Ureter (tissue), 1 donor: ENCODE measurements at places on chromosomes 7 and 10. TPM values are rescaled to one million over a fixed set of nuclear protein-coding genes. Genes with fewer than 3 reads are reported as not detected.

DNA sequence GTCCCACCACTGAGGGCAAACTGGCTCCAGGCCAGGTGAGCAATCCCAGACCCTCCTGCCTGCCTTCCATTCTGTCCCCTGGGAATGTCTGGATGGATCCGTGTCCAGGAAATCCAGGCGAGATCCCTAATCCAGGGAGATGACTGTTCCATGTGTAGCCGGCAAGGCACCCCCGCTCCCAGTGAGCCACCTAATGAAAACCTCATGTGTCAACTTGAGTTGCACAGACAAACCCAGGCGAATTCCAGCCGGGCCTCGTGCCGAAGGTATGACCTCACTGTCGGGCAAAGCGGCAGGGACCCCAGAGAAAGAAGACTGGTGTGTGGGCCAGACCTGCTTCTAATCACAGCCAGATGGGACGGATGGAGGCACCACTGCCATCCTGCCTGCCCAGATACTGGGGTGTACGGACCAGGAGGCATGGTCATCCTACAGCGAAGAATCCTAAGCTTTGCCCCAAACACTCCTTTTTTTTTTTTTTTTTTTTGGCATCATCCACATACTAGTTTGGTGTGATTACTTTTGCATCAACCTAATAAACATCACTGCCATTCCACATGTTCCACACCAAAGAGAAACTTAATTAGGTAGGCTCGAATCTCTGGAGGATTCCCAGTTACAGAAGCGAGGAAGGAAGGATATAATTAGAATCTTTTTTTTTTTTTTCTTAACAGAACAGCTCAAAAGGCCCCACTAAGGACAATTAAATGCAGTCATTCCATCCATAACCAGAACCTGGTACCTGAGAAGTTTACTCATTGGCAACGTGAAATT, 313.1 kb downstream of the CALN1 start:
- DNase-seq = no peak

DNA sequence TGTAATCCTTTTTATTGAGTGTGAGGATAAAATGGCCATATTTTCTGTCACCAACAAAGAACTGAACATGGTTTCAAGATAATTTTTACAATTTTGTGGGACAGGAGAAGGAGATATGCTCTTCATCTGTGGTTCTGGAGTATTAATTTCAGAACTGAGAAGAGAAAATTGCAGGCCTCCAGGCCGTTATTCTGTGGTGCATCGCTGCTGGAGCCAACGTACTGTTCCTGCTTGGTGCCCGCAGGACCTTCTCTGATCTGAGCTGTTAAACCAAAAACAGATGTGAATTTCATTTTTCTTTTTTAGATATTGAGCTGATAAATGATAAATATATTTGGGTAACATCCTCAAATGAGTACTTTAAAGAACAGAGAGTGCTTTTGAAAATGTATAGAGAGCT, 63.9 kb downstream of the IKZF1 start:
- DNase-seq = no peak

DNA sequence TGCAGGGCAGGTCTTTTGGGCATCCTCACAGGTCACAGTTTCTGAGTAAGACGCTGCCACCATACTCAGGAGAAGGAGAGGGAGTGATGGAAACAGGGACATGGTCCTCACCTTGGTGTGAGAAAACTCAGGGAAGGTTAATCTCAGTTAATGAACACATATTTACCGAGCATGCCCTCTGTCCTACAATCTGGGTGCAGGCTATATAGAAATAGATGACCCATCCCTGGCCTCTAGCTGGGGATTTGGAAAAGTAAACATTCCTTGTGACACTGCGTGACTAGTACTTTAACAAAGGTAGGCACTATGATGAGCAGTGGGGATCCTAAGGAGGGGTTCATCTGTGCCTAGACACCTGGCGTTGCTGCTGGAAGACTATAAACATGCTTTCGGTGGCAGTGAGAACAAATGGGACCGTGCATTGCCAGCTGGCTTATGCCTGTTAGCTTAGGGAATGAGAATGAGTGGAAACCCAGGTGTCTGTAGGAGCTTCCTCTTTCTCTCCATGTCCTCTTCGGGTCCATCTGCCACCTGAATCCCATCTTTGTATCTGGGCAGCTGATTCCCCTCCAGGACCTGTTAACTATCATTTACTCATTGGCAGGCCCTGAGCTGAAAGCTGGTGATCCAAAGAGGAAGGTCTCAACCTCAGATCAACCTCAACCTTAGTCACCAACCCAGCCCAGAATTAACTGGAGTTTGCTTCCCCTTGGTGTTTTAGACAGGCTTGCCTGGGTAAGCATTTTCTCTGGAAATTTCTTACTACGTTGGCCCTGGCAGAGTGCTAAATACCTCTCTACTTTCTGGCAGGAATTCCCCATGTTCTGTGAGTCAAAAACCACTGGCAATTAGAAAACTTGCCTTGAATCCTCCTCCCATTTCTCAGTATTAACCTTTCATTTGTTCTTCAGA, 794 bp downstream of the MBL2 start:
- DNase-seq = no peak

DNA sequence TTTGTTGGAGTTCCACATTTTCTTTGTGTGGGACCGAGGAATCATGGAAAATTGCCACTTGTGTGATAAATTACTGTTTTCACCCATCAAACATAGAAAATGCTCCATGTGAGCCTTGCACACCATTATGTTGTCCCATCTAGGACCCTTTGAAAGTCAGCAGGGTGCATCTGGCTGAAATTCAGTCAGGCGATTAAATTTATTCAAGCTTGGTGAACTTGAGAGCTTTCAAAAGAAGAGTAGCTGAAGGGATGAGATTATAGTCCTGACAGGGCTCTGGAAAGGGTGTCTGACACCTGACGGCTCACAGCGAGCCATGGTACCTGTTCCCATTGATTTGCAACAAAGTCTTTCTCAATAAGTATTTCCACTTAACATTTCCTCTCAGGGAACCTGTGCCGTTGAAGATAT, 399.7 kb upstream of the ETV1 start:
- DNase-seq = no peak

DNA sequence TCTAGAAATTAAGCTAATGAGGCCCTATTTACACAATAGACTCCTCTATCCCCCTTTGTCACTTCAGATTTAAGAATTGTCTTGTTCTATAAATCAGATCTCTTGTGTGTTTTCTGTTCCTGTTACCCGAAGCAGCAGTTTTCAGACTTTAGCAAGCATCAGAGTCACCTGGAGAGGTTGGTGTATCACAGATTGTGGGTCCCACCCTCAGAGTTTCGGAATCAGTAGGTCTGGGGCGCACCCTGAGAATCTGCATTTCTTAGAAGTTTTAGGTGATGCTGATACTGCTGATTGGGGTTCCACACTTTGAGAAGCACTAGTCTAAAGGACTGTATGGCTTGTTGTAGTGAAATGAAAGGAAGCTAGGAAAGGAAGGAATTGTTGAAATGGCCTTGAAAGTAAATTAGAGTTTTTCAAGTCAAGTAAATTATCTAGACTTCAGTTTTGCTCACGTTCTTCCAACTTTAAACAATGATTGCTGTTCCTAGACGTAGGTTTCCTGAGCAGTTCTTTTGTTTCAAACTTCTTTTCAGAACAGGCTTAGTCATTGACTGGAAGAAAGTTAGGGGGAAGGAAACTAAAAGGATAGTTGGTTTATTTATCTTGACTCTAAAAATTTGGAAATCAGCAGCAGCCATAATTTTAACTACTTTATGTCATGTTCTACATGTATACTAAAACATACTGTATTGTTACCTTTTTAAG, 15.7 kb downstream of the BPGM start:
- no peak for DNase-seq

DNA sequence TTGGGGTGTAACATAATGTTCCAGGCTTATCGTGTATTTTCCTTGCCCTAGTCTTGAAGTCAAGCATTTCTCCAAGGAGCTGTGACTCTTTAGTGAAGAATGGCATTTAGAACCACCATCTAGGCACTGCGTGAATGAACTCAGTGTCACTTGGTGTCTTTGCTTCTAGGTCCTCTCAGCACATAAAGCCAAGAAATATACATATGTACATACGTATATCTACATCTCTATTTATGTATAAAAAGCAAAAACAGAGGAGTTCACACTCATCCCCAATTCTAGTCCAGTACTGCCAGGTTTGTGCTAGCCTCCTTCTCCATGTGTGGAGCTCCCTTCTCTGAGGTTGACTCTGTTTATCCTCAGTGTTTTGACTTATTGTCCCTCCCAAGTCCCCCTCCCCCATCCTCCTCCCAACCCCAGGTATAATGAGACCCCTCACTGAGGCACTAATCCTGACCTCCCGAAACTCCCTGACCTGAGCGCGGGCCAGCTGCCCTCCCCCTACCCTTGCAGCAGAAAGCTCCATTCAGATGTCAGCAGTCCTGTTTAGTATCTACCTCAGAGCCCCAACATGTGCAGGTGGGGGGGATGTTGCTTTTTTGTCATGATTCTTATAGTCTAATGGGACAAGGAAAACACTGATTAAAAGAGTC, 61.5 kb downstream of the GDI2 start:
- DNase-seq = no peak

GRCh38 chr10:79327090-79327457, 20.2 kb upstream of the PPIF start:
- no peak for DNase-seq

- peak; percentile 87 for DNase-seq
Measured at GRCh38 chr10:79264942-79265341, 82.3 kb upstream of the PPIF start.

DNA sequence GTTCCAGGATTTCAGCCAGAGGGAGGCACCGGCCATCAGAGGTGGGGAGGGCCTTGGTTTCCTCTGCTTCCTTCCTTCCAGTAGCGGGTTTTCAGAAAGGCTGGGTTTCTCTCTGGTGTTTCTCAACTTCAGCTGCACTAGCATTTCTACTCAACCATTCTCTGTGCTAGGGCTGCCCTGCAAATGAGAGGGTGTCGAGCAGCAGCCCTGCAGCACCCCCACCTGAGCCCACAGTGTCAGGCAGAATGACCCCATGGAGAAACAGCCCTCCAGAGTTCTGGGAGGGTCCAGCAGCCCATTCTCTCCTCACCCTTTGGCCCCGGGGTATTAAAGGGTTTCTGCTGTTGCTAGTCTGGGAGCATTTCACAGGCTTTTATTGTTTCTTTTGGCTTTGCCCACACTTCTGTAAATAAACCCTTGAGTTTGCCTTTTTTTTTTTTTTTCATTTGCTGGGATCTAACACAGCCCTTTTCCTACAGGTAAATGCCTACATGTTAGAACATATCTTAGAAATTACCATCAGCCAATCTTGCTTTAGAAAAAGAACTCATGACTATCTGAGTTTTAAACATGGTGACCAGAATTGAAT, 151.5 kb upstream of the VIPR2 start:
- DNase-seq = no peak

GRCh38 chr7:80133361-80134114, 1.1 kb upstream of the GNAI1 start:
- no peak for DNase-seq

DNA sequence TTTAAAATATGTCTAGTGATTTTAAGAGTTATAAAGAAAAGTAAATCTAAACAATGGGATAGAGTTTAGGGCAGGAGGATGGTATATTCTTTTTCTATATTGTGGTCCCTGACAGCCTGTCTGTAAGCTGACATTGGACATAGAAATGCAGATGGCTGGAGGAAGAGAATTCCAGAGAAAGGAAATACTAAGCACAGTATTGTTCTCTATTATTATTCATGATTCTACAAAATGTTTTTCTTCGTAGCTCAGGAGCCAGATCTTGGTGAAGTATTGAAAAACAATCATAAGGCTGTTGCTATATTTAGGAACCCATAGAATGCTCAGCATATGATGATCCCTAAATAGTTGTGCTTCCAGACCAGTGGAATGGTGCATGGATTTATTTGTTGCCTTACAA, 117.0 kb upstream of the FAM3C start:
- DNase-seq = no peak

DNA sequence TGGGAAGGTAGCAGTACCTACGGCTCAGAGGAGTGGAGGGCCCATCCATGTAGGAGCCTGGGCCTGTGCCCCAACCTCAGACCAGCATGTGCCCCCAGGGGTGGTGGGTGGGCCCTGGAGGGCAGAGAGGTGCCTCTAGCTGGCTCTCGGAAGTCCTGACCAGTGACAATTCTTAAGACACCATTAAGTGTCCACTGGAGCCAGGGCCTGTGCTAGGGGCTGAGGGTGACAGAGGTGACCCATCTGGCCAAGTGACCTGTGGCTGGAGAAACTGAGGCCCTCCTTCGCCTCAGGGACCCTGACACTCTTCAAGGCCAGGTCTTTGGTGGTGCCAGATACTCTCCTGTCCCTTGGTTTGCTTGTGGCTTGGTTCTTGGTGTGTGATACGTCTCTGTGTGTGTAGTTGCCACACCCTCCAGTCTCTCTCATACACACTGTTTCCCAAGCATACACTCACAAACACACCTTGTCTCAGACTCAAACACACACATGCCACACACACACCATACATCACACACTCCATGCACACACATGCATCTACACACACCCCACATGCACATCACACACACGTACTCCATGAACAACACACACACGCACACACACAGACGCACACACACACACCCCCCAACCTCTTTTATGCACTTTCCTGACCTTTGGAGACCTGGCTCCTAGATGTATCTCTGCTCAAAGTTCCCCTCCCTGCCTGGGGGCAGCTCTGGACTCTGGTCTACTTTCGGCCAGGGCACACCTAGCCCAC, 897 bp upstream of the RAMP3 start:
- no peak for DNase-seq

- DNase-seq = no peak
Measured at GRCh38 chr10:23186697-23187096, 5.4 kb upstream of the PTF1A start.

- DNase-seq = no peak
Measured at GRCh38 chr7:51210766-51211165, 105.8 kb downstream of the COBL start.

DNA sequence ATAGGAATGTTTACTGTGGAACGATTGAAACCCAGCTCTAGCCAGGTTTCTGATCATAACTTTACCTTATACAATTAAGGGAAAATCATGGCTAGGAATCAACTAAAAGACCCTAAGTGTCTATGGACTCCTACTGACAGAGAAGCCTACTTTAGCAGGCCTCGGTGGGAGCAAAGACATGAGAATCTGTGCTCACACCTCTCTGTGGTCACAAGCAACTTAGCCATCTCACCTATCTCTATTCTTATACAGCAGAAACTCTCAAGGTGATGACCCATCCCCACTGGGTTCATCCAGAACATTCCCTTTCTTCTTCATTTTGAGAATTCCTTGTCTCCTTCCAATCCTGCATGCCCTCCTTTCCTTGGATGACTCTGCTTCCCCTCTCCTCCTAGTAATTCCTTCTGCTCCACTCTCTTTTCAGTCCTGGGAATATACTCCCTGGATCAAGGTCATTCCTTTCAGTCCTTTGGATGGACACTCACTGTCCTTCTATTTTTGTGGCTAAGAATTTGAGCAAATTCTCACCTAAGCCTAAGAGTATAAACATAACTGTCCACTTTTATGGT, 2.9 kb downstream of the BLNK start:
- DNase-seq = no peak

The NEUROD6 gene
- not detected for total RNA-seq

The MKX gene
- 0.94 TPM for total RNA-seq

The EGFR gene
- 144 TPM for total RNA-seq

The USP54 gene
- total RNA-seq = 124 TPM

The STEAP4 gene
- 105 TPM for total RNA-seq

The ABCC2 gene
- total RNA-seq = 1.5 TPM
